ENCODE measurements at places on chromosomes 5 and 9.

- DNase-seq, result no peak
These were observed 132.0 kb downstream of the MLLT3 start for GRCh38 chr9:20490246-20490834.

GRCh38 chr9:28735738-28736342, 1162.6 kb upstream of the C9orf72 start:
- no peak for DNase-seq

GRCh38 chr9:136047775-136048559, 47.1 kb downstream of the NACC2 start:
- no peak for DNase-seq

- DNase-seq, result no peak
These were observed 60.5 kb downstream of the GLDC start for GRCh38 chr9:6584881-6585597.

- no peak for DNase-seq
These were observed 49.5 kb upstream of the SUSD1 start for GRCh38 chr9:112224401-112225289.

- no peak for DNase-seq
These were observed 57.8 kb downstream of the BARX1 start for GRCh38 chr9:93897075-93897970.

- no peak for DNase-seq
These were observed 39.8 kb downstream of the HMCN2 start for GRCh38 chr9:130305381-130305780.

DNA sequence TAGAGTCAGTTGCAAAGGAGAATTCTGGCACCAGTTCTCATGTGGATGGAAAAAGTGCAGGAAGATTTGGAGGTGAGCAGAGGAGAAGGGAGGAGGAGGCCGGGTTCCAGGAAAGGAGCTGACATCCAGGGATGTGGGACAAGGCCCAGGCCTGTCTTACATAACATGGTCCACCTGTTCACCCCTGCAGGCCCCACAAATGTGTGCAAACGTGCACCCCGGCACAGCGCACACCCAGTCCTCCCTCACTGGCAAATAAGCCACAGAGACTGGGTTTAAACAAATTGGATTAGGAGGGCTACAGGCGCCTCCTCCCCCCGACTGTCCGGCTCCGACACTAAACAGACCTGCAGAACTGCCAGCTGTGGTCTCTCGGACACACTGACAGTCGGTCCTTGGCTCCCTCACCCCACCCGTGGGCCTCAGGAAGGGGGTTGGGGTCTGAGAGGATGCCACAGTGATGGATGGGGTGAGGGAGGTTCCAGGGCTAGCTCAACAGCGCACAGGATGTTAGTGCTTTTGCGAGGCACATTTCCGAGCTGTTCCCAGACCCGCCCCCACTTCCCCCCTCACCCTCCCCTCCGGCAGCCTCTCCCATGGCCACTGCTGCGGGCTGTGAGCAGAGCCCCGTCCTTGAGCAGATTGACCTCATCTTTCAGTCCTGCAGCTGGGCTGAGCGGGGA, 43.4 kb upstream of the IL17B start:
- no peak for DNase-seq

DNA sequence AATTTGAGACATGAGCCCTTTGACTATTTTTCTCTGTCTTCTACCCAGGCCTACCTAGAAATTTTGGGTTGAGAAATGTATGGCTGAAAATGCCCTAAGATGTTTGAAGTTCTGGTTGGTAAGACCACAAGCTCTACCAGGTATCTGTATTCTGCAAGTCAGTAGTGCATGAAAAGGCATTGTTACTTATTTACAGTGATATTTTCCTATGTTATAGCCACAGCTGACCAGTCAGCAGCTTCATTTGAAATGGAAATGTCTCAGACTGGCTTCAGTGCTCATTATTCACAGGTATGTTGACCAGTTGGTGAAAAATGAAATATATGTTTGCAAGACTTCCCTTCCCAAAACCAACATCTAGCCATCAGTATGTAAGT, 91.9 kb upstream of the ITGA2 start:
- DNase-seq, result no peak

DNA sequence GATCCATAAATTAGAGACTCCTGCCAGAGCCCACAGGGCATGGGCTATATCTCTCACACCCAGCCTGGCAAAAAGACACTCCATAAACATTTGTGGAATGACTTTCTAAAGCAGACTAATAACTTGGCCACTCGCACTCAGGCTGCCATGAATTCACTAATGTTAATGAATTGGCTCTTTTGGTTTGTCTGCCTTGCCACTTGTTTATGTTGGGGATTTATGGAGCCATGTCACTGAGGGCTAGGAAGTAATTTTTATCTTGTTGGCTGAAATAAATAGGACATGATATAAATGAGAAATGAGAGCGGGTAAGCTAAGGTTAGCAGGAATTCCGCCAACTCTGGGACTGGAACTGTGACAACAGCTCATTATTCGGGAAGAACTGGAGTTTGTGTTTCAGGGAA, 55.2 kb downstream of the DROSHA start:
- DNase-seq, result no peak

DNA sequence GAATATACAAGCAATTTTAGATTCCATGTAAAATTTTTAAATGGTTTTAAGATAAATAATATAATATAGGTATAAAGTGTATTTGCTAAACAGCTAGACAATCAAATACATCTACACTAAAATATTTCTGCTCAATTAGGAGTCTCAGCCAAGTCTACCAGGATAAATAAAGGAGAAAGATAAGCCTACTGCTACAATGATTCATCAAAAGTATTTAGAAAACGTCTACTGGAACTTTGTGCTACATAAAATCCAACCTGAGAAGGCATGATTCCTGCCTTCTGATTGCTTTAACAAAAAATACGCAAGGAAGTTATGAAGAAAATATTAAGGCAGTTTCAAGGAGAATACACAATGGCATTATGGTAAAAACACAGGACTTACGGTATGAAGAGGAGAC, 570.6 kb downstream of the EFNA5 start:
- no peak for DNase-seq

DNA sequence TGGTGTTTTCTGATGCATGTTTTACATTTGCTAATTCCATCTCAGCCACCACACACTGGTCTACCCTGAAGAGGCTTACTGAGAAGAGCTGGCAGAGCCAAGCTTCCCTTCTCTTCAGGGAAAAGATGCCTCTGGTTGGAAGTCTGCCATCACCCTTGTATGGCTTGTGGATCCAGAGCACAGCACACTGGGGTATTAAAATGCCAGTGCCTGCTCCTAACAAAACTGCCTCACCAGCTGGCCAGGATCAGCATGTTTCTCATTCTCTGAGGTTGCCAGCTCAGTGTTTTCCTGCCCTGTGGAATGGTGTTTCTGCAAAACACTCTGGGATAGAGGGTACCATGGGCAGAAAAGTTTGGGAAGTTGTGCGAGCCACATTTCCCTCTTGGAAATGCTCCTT, 31.6 kb upstream of the ZNF618 start:
- no peak for DNase-seq

- no peak for DNase-seq
These were observed 27.5 kb upstream of the HAND1 start for GRCh38 chr5:154505567-154505966.

GRCh38 chr5:168438349-168438748, 47.9 kb upstream of the RARS1 start:
- DNase-seq, result no peak

- no peak for DNase-seq
These were observed 269.0 kb downstream of the GADD45G start for GRCh38 chr9:89873801-89874200.

- no peak for DNase-seq
These were observed 42.3 kb upstream of the MUSK start for GRCh38 chr9:110626101-110626829.

GRCh38 chr9:137296670-137297664, 5.1 kb downstream of the NRARP start:
- no peak for DNase-seq
